NCI-H1694 (cell line): ENCODE measurements at places on chromosomes 3 and 15.

DNA sequence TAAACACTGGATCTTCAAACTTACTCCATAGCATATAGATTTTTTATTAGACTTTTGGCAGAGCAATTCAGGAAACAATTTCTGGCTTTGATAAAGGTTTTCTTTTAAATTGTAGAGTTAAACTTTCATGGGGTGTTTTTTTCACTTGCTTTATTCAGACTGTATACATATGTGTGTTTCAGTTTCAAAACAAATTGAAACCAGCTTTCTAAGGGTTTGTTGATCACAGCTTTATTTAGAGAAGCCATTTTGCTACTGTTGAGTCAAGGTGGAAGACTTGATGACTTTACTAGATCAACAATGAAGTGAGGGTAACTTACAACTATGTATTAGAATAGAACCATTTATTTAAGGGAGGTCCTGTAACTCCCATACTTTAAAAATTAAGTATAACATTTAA lies 6.2 kb downstream of the UBE2E1 start:
- DNase-seq: no peak

- DNase-seq: no peak
These were observed 119.1 kb downstream of the ADCY5 start for GRCh38 chr3:123329636-123330340.

DNA sequence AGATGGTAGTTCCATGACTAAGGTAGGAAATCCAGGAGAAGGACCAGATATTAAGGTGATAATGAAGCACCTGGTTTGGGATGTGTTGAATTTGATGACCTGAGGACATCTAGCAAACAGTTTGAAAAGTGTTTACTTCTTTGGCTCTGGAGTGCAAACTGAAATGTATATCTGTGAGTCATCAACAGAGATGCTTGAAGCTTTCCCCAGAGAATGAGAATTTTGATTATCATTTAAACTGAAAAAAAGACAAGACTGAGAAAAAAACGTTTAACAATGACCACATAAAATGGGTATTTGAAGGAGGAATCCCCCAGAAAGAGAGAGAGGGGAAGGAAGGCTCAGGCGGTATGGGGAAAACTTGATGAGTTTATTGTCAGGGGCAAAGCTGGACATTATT lies 20.7 kb upstream of the GSK3B start:
- no peak for DNase-seq

GRCh38 chr3:61637088-61638051 lies 76.0 kb downstream of the PTPRG start:
- no peak for DNase-seq

- DNase-seq: no peak
These were observed 33.9 kb downstream of the HRH1 start for GRCh38 chr3:11188231-11188630.

DNA sequence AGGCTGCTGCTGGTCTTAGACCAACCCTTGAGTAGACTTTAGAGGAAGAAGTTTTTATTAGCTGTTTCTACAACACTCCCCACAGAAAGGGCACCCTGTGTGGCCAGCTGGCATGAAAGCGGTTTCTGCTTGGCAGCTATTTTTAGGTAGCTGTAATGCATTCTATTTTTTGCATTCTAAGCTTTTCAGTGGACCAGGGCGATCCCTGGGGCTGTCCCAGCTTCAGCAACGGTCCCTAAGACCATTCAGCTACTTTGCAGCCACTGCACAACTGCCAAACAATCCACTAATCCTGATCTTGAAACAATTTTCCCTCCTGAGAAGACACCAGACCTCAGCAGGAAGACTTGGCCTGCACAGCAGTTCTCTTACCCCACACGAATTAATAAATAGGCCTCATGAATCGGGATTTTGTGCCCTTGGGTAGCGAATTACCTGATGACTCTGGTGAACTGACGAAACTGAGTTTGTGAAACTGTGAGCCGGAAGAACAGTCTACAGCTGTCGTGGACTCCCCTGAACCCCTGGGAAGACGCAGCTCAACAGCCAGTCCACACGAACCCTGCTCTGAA lies 14.6 kb upstream of the TFRC start:
- no peak for DNase-seq

GRCh38 chr3:46372492-46373359 lies 2.0 kb downstream of the CCR5 start:
- no peak for DNase-seq

DNA sequence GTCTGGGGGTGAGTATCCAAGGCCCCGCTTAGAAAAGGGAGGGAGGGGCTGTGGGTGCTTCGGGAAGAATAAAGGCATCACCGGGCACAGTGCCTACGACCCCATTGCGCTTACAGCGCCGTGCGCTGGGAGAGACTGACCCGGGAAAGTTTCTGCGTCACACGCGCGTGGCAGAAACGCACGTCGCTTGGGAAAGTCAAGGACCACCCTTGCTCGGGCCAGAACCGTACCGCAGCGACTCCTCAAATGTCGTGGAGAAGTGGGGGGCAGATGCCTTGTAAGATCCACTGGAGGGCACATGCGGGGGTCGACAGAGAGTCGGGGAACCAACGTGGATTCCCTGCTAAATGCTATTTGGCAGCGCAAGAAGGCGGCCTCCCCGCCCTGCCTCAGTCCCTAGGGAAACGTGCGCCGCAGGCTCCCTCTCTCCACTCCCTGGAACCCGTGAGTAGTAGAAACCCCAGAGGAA lies 2.4 kb downstream of the ADAMTS9 start:
- no peak for DNase-seq

DNA sequence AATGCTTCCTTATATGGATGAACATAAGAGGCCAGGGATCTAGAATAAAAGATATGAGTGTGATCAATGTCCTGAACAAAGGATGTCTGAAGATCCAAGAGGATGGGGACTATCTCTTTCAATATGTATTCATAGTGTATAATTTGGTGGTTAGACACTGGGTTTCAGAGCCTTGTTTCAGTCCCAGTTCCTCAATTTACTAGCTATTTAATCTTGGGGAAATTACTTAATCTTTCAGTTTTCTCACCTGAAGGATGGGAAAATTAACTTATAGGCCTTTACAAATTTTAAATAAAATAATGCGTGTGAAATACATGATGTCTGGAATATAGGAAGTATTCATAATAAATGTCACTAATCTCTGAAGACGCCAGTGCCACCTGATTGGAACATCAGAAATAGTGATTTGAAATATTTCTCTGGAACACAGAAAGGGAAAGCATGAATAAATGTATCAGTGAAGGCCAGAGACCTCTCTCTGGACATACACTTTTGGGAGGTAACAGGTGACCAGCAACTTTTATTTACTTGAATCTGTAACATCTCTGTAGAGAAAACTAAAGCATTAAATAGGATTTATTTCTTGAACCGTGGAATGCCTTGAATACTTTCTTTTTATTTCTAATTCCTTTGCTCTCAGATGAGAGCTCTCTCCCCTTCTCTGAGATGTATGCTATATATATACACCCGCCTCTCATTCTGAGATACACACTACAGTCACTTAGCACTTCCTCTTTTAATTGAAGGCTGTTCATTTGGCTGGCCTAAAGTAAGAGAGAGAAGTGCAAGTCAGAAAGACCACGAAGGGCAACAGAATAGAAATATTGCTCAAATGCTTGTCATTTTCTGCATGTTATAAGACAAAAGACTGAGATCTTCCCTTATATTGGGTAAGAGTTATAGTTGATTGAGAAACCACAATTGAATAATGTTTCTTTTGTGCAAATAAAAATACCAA lies 407.1 kb downstream of the LSAMP start:
- no peak for DNase-seq

- no peak for DNase-seq
These were observed 667.1 kb upstream of the NR2F2 start for GRCh38 chr15:95663156-95664100.

- no peak for DNase-seq
These were observed 31.3 kb upstream of the ARHGEF3 start for GRCh38 chr3:56833022-56833421.

- DNase-seq: no peak
These were observed 128.5 kb upstream of the LRIG1 start for GRCh38 chr3:66629150-66629981.

DNA sequence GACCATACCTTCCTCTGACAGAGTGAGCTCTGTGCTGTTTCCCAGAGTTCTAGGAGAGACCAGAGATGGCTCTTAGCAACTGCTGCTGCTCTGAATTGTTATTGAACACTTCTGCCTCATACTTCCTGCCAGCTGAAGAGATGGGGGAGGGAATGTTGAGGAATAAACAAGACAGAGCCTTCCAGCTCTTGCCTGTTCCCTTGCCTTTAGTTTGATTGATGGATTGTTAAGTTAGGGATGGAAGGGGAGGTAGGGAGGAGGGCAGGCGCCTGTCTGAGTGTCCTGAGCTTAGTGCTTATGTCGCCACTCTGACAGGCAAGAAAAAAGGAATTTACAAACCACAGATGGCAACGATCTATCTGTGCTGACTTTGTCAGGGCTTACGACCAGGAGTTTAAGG lies 42.8 kb downstream of the ZNF609 start:
- DNase-seq: no peak

DNA sequence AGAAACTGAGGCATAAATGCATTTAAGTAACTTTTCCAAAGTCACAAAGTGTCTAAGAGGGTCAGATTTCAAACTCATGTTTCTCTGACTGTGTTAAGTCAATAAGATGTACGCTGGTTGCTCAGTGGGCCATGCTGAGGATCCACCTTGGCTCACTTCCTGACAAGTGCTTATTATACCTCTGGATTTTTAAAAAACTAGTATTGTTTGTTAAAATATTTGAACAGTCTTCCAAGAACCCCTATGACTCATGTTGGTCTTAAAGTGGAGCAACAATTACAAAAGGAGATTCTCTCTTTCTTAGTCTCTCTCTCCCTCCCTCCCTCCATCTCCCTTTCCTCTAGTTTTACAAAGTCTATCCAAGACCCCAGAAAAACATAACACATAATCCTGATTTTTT lies 1050.2 kb downstream of the AGBL1 start:
- no peak for DNase-seq

DNA sequence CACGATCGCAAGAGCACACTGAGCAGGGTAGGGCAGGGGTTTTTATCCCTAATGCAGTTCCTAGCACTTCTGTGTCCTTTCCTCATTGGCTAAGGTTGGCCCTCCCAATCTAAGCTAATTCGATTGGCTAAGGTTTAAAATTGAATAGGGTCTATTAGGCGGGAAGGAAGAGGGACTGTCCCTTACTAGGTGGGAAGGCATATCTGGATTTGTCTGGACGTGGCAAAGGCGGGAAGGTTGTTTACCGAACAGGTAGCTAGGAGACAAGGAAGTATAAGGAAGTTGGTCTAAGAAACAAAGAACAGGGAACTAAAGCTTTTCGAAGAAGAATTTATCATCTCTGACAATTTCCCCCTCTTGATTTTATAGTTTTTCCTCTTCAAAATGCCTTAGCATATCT lies 24.8 kb upstream of the ATG7 start:
- DNase-seq: no peak

DNA sequence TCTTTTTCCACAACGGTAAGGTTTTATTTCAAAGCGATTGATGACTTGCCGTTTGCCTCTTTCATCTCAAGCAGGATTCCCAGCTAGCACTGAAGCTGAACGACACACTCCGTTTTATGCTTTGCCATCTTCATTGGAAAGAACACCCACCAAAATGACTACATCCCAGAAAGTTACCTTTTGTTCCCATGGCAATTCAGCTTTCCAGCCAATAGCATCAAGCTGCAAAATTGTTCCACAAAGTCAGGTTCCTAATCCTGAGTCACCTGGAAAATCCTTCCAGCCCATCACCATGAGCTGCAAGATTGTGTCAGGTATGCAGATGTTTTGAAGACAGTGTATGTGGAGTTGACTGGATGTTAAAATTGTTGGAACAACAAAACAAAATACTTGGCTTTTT lies 56.5 kb downstream of the YEATS2 start:
- DNase-seq: no peak

- DNase-seq: no peak
These were observed 90.7 kb downstream of the COL6A6 start for GRCh38 chr3:130607553-130608154.

- no peak for DNase-seq
These were observed 68.0 kb upstream of the ONECUT1 start for GRCh38 chr15:52857937-52858781.

GRCh38 chr15:62901087-62901486 lies 141.5 kb upstream of the TPM1 start:
- DNase-seq: no peak

DNA sequence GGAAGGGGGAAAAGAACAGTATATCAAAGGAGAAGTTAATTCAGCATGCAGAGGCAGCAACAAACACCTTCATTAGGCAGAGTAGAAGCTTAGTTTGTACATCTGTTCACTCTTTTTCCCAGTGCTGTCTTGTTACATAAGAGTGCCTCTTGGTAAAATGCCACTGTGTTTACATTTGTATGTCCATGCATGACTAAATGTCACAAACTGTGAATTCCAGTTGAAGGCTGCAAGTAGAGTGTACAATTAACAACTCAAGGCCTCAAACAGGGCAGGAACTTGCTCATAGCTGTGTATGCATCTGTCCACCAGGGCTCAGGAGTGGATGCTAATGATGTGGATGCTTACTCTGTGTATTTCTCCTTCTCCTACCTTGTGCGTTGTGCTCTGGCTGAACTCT lies 214.2 kb upstream of the TPM1 start:
- DNase-seq: peak; percentile 83

- peak; percentile 19 for DNase-seq
These were observed 147.0 kb downstream of the NECTIN3 start for GRCh38 chr3:111218615-111219014.

DNA sequence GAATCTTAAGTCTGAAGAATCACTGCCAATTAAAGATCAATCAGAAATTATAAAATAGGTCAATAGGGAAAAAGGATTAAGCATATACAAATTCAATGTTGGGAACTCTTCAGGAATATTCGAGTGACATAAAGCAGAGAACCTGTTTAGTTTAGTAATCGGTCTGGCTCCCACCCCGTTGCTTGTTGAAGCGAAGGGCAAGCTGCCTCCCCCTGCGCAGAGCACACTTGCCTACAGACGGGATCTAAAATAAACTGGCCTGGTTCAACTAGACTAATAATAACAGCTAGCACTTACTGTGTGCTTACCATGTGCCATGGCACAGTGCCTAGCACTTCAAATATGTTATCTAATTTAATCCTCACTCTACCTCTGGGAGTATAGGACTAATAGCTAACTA lies 8.6 kb downstream of the SEMA6D start:
- DNase-seq: peak; percentile 65

DNA sequence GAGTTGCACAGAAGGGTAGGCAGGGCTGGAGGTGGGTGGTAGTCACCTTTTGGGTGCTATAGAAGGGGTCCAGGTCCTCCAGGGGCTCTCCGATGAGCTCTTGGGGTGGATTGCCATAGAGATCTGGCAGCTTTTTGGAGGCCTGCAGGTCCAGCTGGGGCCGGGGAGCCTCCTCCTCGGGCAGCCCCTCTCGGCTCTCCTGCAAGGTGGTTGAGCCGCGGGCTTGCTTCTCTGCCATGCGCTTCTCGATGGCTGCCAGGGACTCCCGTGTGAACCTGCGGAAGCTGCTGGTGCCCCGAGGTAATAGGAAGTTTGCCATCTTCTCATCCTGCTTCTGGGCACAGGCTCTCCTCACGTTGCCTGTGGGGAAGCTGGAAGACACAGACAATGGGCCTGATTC lies 16.5 kb downstream of the SCN5A start:
- no peak for DNase-seq

DNA sequence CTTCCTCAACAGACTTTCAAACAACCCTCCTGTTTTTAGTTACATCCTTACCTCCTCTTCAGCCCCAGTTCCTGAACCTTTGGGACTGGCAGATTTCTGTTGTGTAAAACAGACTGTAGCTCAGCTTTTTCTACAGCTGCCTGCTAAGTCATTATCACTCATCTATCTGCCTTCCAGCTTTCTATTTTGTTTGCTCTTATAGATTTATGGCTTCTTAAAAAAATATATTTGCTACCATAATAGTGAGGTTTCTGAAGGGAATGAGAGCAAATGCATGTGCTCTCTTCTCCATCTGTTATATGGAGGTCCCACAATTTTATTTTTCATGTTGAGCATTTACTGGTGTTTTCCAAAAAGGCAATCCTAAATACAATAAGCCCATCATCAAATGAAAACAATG lies 18.2 kb upstream of the GJD2 start:
- DNase-seq: no peak
